SK-N-MC (cell line): ENCODE measurements at places on chromosomes 4 and X.

GRCh38 chr4:20256381-20256881 lies 4.7 kb downstream of the SLIT2 start:
- DNase-seq = no peak

DNA sequence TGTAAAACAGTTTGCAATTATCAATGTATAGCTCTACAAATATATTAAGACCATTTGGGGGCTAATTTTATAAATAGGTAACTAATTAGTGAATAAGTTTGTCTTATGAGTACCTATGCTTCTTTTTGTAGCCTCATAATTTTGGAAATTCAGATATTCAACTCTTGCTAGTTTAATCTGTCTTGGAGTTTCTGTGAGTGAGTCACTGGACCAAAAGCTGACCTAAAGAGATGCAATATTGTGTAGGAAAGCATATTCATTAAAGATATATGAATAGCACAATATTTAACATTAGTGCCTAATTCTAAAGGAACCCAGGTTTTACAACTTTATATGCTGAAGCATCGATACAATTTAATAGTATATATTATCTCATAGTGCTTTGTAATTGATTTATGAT lies 161.3 kb upstream of the PCDH18 start:
- no peak for DNase-seq

- no peak for DNase-seq
Observed at GRCh38 chr4:184317234-184317918, 99.7 kb upstream of the ENPP6 start.

- DNase-seq = no peak
Observed at GRCh38 chr4:162392946-162393345, 229.1 kb upstream of the FSTL5 start.

DNA sequence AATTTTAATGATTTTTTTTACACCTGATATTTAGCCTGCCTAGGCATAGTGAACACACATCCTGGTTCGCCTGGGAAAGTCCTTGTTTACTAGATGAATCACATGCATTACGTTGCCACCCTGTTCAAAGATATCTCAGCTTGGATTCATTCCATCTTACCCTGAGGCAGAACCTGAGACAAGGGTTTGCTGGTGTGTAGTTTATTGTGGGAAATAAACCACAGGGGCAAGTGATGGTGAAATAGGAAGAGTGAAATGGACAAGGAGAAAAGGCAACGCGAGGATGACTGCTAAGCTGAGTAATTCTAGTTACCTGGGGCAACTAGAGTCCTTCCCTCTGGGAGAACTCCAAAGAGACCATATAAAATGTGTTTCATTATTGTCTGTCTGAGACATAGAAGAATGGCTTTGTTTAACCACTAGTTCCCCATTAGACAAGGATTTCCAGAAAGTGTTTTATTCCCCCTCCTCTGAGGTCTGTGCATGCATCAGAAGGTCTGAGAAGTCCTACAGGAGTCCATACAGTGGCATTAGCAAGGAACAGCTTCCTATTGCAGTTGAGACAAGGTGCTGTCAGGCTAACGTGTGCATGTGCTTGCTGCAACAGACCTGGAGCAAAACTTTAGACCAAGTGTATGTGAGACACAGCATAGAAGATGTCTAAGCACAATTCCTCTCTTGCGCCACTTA lies 797.3 kb upstream of the FRG1 start:
- DNase-seq = no peak

DNA sequence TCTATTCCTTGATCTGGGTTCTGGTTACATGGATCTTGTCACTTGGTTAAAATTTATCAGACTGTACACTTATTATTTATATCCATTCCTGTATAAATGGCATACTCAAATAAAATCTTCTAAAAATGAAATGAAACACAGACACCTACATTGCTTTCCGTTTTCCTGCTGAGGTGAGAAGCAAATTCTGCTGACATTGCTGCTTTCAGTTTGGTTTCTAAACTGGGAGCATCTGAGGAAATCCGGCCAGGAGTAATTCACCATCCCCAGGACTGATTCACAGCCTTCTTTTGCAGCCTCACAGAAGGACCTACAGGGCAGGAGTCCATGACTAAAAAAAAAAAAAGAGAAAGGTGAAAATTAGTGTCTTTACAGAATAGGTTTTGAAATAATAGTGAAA lies 93.6 kb downstream of the CORIN start:
- no peak for DNase-seq

- peak; percentile 39 for DNase-seq
Observed at GRCh38 chr4:81876106-81876505, 404.4 kb upstream of the RASGEF1B start.

- no peak for DNase-seq
Observed at GRCh38 chr4:83875437-83875836, 339.5 kb downstream of the GPAT3 start.

DNA sequence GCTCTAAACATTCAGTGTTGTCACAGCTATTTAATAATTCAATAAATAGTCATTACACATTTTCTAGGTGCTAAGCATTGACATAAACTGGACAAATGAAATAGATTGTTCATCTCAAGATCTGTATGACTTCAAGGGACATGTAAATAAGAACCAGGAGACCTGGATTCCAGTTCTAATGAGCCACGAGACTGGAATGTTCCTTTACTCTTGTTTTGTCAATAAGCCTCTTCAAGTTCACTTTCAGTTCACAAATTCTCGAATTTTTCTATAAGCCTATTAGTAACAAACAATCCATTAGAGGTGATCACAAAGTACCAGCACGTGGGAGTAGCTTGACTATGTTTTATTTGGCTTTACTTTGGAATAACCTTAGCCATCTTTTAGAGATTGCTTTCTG lies 514.0 kb upstream of the SMIM31 start:
- no peak for DNase-seq

GRCh38 chr4:38730830-38731646 lies 51.8 kb downstream of the TLR10 start:
- no peak for DNase-seq

DNA sequence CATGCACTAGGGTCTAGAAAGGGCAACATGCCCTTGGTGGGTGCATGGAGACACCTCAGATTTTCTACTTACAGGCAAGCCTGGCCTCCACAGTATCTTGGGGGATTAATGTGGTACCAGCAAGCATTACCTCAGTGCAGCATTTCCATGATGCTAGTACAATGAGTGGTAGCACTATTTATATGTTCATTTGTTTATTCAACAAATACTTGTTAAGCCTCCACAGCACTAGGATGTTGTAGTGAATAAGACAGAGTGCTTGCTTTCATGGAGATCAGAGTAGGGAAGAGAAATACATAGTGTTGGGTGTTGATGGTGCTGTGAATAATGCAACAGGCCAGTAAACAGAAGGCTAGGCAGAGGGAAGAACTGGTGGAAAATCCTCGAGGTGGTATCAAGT lies 133.4 kb downstream of the KLHL8 start:
- no peak for DNase-seq

GRCh38 chr4:170089668-170090351 lies at the start of gene AADAT:
AADAT (minus strand) TSS chr4:170089956; CDS start chr4:170089690, 266 bp downstream.
- DNase-seq = no peak

DNA sequence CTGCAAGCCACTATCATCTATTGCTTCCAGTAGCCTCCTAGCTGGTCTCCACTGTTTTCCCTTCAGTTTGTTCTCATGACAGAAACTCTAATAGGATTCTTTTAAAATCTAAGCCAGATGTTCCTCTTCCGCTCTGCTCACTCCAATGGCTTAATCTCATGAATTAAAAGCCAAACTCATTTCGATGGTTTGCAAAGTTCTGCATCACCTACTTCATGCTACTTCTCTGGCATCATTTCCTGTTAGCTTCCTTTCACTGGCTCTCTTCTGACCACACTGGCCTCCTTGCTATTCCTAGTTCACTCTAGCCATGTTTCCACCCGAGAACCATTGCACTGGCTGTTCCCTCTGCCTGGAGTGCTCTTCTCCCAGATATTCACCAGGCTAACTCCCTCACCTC lies 102.0 kb upstream of the LSM6 start:
- no peak for DNase-seq

DNA sequence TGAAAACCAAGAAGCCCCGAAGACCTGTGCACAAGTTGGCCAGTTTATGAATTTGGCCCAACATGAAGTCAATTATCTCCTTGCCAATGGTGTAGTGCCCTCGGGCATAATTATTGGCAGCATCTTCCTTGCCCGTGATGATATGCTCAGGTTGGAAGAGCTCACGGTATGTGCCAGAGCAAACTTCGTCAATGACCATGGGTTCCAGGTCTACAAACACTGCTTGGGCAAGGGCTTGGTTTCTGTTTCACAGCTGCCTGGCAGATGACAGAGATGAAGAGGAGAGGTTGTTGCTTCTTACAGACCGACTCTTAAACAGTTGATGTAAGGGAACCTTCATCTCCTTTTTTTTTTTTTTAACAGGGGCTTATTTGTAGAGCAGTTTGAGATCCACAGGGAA lies 135.6 kb upstream of the PLS3 start:
- DNase-seq = no peak

GRCh38 chr4:78567500-78568060 lies 16.0 kb downstream of the ANXA3 start:
- DNase-seq = no peak

DNA sequence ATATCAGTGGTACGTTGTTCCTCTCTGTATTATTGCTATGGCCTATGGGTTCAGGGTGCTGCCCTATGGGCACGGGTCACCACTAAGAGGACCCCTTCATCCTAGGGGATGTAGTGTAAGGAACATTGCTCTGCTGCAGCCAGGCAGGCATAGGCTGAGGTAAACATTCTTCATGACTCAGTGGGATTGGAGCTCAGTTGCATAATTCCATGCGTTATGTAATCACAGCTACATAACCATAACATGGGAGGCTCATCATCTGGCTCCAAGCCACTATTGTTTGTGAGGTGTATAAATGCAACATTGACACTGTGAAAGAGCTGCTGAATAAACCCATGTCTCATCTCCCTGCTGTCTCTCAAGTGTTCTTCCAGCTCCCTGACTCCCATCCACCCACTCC lies 375.2 kb downstream of the MAGEE1 start:
- no peak for DNase-seq

GRCh38 chrX:99073551-99073950 lies 1336.5 kb downstream of the PCDH19 start:
- DNase-seq = no peak

- no peak for DNase-seq
Observed at GRCh38 chrX:49041744-49042580, 1.2 kb downstream of the TFE3 start.

DNA sequence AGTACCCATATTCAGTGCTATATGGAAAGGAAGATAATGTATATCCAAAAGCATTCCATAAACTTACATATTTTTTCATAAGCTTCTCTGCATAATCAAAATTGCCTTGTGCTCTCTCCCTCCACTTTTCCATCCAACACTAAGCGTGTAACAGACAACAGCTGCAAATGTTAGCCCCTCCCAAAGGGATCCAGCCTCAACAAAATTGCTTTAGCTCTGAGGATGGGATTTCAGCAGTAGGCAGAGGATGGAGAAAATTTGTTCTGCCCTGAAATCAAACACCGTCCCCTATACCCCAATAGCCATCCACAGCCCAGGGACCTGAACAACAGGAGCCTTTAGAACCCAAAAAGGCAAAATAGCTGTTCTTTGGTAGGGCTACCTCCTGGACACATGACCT lies 28.8 kb upstream of the FGF13 start:
- DNase-seq = no peak

- DNase-seq = peak; percentile 18
Observed at GRCh38 chrX:34288782-34289181, 156.7 kb upstream of the FAM47A start.

DNA sequence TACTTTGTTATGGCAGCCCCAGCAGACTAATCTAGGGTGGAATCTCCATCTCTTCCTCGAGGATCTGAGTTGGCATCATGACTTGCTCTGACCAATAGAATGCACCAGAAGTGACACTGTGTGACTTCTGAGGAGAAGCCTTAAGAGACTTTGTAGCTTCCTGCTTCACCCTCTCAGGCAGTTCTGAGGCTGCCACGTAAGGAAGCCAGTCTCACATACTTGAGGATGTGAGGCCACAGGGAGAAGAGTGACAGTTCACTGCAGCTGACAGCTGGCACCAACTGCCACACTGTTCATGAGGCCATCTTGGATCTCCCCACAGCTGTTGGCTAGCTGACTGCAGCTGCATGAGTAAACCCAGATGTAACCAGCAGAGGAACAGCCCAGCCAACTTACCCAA lies 29.3 kb upstream of the BCOR start:
- no peak for DNase-seq

- DNase-seq = no peak
Observed at GRCh38 chr4:8836664-8837171, 34.9 kb downstream of the HMX1 start.

- no peak for DNase-seq
Observed at GRCh38 chrX:149298111-149298510, 207.0 kb downstream of the IDS start.

- DNase-seq = no peak
Observed at GRCh38 chr4:7365462-7366179, 69.1 kb downstream of the PSAPL1 start.

DNA sequence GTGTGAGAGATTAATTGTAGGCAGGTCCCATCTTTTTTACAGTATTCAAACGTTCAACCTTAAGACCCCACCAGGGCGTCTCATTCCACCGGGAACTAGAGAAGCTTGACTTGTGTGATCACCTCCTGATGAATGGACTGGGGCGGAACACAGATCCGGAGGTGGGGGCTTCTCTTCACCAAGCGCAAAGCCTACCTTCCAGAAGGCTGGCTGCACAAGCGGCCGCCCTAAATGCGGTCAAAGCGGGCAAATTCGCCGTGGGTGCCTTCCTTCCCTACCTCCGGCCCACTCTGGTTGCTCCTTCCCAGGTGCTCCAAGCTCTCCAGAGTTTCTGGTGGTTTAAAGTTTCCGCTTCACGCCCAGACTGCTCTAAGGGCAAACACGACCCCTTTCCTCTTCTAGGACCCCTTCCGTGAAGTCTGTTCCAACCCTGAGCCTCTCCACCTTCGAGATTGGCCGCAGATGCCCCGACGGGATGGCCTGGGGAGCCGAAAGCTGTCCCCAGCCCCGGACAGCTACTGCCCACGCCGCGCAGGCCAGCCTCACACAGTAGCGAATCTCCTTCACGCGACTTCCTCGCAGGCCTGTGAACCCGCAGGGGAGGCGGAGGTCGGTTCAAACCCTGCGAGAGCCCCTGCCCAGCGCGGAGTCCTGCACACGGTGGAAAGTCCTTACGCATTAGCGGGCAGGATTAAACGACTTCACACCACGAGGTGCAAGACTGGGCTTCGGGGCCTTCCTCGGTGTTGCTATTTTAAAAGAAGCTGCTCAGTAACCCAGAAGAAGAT lies 1.6 kb upstream of the WWC2 start:
- DNase-seq = no peak
